ENCODE measurements at places on chromosomes 7 and 10.

DNA sequence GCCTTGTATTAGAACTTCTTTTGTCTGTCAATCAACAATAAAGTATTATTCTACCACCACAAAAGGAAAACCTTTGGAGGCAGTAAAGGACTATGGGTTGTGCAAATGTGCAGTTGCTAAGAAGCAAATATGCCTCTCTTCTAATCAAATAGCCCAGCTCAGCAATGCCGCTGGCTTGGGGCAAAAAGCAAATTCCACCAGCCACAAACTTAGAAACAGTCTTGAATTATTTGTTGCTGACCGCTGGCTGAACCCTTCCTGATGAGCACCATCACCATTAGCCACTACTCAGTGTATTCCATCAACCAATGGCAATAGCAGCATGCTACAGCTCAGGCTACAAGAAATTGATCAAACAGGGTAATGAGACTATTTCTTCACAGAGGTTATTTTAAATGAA, 51.0 kb downstream of the SKAP2 start:
- DNase-seq: no peak

- DNase-seq: no peak
Measured at GRCh38 chr10:20624642-20625041, 272.5 kb downstream of the NEBL start.

DNA sequence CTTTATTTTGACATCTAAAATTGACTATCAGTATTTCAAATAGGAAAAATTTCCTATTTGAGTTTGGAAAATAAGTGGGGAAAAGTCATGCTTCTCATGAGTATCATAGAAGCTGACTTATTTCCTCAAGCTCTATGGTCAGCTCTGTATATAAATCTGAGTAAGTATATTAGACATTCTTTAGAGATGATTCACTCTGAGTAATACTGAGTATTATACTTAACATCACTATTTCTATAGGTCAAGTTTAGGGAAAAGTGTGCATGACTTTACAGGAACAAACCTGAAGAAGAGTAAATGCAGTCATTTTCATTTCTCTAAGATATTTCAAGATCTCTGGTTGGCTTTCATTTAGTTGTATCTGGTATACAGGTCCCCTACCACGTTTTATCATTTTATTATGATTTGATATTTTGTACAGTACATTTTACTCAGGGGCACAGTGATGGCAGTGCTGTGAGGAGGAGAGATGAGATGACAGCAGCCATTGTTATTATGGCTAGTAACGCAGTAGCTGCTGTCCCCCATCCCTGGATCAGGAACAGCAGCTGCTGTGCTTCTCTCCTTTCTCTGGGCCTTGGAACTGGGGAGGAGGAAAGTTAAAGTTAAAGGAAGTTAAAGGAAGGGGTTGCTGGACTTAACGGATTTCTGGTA, 15.2 kb downstream of the SND1 start:
- DNase-seq: peak; percentile 51

GRCh38 chr10:4663162-4663992, 162.6 kb upstream of the AKR1E2 start:
- DNase-seq: peak; percentile 86

DNA sequence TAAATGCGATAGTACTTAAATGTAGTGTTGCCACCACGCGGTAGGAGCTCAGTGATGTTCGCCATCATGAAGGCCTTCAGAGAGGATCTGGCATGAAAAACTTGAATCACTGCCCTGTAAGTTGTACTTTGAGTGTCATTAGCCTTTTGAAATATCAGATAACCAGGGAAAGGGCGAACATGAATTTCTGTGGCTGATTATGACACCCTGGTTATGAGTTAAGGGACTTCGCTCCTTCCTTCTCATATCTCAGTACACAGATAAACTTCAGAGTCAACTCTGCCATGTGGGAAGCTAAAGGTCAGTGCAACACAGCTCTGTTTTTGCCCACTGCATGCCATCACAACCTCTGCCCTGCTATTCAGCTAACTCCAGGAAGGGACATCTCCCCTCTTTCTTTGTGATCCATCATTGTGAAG, 8.9 kb upstream of the ACSL5 start:
- DNase-seq: no peak

- DNase-seq: no peak
Measured at GRCh38 chr7:95688931-95689495, 83.3 kb upstream of the DYNC1I1 start.

DNA sequence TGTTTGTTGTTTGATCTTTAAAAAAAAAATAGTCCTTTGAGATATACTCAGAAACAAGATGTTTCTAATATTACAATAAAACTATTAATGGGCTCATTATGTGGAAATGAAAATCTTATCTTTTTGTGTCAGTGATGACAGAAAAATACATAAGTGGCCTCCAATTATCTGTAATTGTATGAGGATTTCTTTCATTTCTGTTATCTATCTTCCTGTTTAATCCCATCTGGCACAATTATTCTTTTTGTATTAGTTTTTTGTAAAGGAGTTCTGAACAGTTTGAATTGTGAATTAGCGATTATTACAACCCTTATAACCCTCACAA, 270.8 kb downstream of the BBS9 start:
- DNase-seq: no peak

- no peak for DNase-seq
Measured at GRCh38 chr10:110872984-110873923, 1.5 kb downstream of the PDCD4 start.

GRCh38 chr7:14837216-14837615, 65.3 kb downstream of the DGKB start:
- no peak for DNase-seq

DNA sequence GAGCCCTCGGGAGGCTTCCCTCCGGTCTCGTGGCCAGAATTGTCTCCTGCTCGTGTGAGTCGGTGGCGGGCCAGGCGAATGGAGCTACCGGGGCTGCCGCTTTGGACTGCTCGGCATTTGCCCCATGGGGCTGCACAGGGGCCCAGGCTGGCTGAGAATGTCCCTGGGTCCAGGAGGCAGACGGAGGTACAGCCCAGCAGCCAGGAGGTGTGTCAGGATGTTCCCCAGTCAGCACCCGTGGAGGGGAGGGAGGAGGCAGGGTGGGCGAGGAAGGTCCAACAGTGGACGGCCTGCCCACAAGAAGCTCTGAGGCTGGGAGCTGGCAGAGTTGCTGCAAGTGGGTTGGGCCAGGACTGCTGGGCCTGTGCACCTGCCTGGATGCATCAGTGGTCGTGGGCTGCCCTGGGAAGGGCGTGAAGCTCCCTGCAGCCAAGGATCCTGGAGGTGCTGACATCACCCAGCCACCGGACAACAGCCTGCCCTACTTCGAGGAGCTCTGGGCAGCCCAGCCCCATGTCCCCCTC, 46.4 kb downstream of the PDGFA start:
- no peak for DNase-seq

- DNase-seq: peak; percentile 51
Measured at GRCh38 chr10:21488246-21488956, 37.1 kb downstream of the SKIDA1 start.

DNA sequence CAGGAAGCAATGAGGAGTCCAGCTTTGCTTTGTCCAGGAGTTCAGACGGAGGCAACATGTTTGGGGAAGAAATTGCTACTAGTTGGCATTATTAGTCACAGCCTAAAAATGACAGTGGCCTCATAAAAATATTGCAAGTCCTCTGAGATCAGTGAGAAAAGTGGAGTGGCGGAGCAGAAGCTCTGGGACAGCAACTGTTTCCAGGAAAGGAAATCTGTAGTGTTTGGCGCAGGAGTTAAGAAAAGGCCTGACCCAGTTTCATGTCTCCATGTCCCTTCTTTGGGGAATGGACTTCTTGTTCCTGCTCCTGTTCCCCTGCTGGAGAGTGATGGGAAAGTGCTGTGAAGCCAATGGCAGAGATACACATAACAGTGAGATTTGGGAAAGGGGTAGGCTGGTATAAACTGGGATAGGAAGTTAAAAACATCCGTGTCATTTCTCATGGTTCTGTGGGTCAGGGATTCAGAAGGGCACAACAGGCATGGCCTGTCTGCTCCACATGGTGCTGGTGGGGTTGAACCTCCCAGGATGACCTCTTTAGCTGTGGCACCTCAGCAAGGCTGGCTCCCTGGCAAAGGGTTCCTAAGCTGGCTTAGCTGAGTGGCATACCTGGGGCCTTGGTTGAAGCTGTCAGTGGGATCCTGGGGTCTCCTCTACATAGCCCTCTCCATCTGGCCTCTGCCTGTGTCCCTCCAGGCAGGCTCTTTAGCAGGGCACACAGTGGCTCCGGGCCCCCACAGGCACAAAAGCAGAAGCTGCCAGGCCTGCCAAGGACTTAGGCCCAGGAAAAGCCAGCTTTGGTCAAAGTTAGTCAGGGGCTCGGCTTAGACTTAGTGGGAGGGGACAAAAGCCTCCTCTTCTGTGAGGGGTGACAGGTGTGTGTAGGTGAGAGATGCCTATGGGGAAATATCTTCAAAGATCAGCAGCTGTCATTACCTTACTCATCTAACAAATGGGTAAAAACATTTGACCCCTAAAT, 77.7 kb downstream of the WDFY4 start:
- no peak for DNase-seq

- DNase-seq: no peak
Measured at GRCh38 chr10:49080071-49080470, 35.3 kb downstream of the VSTM4 start.

DNA sequence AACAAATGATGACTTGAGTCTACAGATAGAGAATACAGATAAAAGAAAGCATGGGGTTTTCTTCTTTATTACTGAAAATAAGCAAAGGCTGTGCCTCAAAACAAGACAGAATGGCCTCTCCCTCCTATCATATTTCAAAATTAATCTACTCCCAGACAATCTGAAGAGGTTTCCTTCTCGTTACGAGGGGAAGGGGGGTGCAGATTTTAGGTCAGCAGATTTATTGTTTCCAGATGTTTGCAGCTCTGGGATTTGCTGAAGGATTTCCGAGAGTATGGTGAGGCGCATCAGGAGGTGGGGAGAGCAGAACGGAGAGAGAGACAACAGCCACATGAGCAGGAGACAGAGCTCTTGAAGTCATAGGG, 89.8 kb downstream of the KIAA1549 start:
- DNase-seq: no peak

DNA sequence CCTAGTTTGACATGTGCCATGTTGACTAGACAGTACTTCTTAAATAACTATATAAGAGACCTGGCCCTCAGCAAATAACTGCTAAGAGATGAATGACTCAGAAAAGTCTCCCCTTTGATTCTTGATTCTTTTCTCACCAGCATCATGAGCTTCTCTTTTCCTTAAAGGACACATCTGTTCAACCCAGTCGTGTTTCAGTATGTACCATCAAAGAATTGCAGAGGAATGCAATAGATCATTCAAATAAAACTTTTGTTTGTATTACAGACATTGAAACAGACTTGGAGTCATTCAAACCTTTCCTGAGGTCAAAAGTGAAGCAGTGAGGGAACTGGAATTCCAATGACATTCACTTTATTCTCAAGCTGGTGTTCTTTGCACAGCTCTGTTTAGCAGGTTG, 598.3 kb upstream of the GHITM start:
- DNase-seq: no peak

GRCh38 chr10:131169146-131169545, 142.4 kb downstream of the TCERG1L start:
- DNase-seq: no peak

GRCh38 chr7:102991540-102992214, 78.9 kb downstream of the LRRC17 start:
- peak; percentile 83 for DNase-seq

DNA sequence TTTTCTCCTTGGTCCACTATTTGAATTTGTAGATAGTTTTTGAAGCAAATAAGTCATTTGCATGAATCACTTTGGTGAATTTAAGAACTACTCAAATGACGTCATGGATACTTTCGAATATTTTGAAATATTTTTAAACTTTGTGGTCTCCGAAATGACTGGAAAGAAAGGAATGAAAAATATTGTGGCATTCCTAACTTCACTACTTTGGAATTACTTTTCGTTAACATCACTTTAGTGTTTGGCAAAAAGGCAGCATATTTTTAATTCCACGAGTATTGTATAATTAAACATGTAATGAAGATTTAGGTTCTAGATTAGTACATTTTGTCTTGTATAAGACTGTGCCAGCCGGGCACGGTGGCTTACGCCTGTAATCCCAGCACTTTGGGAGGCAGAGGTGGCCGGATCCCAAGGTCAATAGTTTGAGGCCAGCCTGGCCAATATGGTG, 35.3 kb upstream of the ZRANB1 start:
- DNase-seq: peak; percentile 57

GRCh38 chr10:111083222-111084095, 6.6 kb downstream of the ADRA2A start:
- DNase-seq: no peak

DNA sequence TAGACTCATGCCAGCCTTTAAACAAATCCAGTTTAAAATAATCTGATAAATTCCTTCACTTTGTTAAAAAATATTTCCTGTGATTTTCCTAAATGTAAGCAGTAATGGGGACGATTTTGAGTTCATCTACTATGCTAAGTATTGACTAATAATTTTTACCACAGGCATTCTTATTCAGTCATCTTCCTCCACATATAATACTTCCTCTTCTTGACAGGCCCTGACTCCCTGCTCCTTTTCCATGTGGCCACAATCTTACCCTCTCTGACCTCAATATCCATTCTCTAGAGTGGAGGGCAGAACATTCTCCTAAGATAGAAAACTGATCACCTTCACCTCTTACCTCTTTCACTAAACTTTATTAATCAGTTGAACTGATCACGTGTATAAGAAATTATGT, 7.8 kb downstream of the DNAJC2 start:
- no peak for DNase-seq

- no peak for DNase-seq
Measured at GRCh38 chr10:16742165-16742960, 74.9 kb downstream of the RSU1 start.

- no peak for DNase-seq
Measured at GRCh38 chr7:98995523-98996149, 117.3 kb downstream of the TRRAP start.

DNA sequence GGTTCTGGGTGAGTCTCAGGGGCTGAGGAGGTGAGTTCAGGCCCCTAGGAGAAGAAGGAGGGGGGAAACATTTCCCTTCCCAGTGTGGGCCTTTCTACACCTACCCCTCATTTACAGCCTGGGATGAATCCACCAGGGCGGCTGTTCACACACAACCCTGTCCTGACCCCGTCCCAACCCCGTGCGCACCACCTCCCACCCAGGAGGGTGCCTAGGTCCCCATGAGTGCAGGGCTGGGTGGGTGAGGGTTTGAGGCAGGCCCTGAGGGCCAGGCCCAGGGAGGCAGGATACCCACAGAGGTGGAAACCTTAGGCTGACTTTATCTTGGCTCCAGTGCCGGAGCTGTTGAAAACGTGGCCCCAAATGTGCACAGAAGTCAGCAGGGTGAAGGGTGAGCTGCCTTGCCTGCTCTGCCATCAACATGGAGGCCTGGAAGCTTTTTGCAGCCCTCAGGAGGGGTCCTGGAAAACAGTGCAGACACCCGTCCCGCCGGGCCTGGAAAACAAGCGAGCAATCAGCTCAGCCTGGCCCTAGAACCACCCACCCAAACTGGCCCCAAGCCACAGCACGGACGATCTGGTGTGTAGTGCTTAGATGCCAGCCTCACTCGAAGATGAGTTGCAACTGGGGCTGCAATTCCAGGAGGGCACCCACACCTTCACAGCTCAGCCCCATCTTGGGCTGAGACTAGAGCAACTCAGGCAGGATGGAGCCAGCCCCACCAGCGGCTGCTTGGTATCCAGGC, 9.3 kb upstream of the RET start:
- DNase-seq: no peak

- DNase-seq: no peak
Measured at GRCh38 chr10:114990586-114990985, 52.6 kb downstream of the TRUB1 start.

Measured in NCI-H226 (cell line).